ENCODE measurements at places on chromosomes 13 and 19.

- no peak for DNase-seq
Observed at GRCh38 chr13:94829837-94830365, 117.6 kb upstream of the SOX21 start.

GRCh38 chr13:80306337-80306972 lies 34.5 kb downstream of the SPRY2 start:
- no peak for DNase-seq

DNA sequence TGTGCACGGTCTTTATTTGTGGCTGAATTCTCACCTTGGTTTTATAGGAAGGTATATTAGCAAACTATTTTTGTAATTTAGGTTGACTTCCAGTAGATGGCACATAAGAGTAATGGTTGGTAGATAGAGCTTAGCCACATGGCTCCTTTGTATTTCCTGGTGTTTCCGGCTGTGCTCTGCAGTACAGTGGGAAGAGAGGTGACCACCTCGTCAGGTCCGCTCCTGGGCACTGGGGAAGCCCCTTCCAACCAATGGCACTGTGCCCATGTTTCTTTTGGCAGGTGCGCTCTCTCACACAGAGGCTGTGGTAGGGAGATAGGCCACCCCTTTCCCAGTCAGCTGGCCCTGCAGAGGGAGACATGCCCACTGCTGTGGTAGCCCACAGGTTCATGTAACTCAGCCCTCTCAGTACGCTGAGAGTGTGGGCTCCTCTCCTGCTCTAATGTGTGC lies 74.3 kb upstream of the ATP12A start:
- DNase-seq: peak; percentile 71

DNA sequence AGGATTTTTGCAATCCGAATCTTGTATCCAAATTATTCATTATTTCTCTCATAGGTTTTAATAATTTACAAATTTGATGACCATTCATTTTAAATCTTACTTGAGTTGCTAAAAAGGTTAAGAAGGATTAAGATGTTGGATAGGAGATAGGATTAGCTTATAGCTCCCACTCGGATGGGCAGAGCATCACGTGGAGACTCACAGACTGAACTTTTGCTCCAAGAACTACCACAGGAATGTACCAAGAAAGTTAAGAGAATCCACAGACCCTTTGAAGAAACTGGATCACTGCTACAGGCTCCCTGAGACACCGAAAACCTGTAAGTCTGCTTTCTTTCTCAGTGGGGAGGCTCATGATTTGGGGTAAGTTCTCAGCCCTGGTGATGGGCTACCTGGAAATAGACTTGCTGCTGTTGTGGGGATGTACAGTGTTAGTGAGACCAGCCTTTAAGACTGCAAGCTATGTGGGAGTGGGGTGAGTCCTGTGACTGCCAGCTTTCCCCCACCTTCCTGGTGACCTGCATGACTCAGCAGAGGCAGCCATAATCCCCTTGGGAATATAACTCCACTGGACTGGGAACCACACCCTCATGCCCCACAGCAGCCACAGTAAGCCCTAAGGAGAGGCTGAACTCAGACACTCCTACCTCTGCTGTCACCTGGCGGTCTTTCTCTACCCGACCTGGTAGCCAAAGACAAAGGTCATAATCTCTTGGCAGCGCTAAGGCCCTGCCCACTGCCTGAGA lies 1458.0 kb downstream of the OLFM4 start:
- DNase-seq: no peak

- DNase-seq: no peak
Observed at GRCh38 chr19:27759896-27760295, 1453.1 kb downstream of the UQCRFS1 start.

DNA sequence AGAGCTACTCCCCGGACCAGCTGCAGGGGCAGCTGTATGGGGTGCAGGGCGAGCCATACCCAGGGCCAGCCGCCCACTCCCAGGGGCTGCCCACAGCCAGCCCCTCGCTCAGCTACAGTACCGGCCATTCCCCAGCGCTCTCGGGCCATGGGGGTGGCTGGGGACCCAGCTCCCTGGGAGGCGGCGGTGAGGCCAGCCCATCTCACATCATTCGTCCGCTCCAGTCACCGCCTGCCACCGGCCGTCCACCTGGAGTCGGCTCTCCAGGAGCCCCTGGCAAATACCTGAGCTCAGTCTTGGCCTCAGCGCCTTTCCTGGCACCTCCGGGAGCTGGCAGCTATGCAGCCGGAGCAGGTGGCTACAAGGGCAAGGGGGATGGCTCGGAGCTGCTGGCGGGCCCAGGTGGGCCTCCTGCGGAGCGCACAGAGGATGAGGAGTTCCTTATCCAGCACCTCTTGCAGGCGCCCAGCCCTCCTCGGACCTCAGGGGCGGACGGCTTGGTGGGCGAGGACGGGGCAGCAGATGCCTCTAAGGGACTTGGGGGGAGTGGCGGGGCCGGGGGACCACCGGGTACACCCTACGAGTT lies 4.9 kb downstream of the PRR12 start:
- DNase-seq: no peak

- no peak for DNase-seq
Observed at GRCh38 chr13:20514866-20515265, 10.8 kb downstream of the CRYL1 start.

DNA sequence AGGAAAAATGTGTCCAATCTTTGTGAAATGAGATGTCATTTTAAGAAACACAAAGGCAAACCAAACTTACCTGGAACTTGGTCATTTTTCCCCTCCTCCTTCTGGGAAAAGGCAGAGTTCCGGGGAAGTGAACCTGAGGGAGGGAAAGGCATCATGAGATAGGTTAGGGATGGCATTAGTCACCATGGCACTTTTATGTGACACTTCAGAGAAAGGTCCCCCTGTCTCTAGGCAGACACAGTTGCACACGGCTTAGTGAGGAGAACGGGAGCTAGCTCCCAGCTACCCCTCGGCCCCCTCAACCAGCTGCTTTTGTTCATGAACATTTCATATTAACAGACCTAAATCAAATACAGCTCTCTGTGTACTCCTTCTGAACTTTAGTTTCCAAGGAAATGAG lies 1.5 kb downstream of the ZNF235 start:
- no peak for DNase-seq

- no peak for DNase-seq
Observed at GRCh38 chr13:72074663-72075062, 207.7 kb upstream of the DACH1 start.

DNA sequence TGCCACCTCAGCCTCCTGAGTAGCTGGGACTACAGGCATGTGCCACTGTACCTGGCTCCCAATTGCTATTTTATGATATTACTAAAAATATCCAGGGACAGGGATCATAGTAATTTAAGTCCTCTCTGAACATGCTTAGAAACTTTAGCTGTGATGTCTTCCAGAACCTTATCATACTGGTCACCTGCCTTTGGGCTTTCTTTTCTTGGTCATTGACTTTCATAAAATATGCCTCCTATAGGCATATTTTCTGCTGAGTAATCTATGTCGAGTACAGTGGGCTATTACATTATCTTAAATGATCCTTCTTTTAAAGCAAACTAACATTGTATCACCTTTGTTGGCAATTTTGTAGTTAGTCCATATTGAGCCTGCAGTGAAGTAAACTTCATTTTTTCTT lies 6.2 kb downstream of the UCHL3 start:
- no peak for DNase-seq

DNA sequence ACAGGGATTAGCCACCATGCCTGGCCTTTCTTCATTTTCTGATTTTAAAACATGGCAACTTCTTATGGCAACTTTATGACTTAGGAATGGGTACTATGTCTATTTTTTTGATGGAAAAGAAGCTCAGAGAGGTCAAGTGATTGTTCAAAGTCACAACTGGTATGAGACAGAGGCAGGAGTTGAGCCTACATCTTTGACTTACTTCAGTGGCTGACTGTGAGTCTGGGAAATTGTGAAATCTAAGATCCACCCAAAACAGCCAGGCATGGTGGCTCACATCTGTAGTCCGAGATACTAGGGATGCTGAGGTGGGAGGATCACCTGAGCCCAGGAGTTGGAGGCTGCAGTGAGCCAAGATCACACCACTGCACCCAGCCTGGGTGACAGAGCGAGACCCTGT lies 2.4 kb upstream of the ACTL9 start:
- no peak for DNase-seq

DNA sequence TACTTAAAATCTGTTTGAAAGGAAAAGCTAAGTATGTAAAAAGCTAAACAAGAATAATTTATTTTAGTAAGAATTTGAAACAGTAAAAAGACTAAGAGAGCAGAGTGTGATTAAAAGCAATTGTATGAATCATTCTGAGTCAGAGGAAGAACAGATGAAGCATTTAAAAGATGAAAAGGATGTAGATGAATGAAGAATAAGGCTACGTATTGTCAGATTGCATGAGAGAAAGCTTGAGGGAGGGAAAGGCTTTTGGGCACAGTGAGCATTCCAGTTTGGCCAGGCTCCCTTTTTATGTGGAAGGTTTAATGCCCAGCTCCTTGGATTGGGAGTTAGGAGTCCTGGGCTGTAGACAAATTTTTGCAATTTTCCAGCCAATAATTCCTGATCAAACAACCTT lies 117.7 kb downstream of the FREM2 start:
- peak; percentile 53 for DNase-seq

GRCh38 chr13:100381595-100382224 lies 206.9 kb downstream of the GGACT start:
- no peak for DNase-seq

DNA sequence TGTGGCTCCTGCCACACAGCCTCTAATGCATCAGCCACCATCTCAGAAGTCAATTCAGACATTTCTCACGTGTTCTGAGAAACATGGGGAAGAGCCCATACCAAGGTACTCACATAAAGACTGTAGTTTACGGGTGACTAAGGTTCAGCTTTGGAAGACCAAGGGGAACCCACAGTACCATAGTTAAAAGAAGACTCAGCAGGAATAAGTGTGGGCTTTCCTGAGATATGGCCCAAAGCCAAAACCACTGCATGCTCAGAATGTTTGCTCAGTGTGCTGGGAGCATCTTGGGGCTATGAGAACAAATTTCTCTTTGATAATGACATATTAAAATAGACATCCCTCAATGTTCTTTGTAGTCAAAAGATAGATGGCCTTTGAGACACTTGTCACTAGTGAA lies 283.8 kb downstream of the DCT start:
- peak; percentile 38 for DNase-seq

- peak; percentile 53 for DNase-seq
Observed at GRCh38 chr13:109274188-109274821, 512.1 kb downstream of the IRS2 start.

DNA sequence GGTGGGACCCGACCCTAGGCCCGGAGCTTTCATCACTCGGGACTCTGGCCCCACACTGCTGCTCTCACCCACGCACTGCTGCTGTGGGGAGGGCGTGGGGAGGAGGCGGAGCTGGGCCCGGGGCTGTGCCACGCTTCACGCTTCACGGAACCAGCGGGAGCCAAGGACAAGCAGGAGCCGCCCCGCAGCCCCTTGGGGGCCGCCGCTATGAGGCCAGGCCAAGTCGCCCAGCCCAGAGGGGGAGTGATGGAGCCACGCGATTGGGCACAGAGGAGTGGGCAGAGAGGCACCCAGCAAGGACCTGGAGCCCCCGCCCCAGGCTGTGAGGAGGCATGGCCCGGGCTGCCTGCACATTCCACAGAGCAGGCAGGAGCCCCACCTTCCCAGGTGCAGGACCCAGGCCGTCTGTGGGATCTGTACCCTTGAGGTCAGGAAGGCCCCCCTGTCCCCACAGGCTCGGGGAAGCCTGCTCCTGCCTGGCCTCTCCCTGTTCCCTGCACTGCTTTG lies 10.2 kb upstream of the SUPT20H start:
- no peak for DNase-seq

GRCh38 chr13:113219256-113219940 lies 10.0 kb downstream of the CUL4A start:
- DNase-seq: no peak

GRCh38 chr19:53894707-53895106 lies 12.7 kb downstream of the PRKCG start:
- DNase-seq: peak; percentile 78

GRCh38 chr19:10219678-10220077 lies 11.5 kb downstream of the S1PR2 start:
- DNase-seq: peak; percentile 56

- no peak for DNase-seq
Observed at GRCh38 chr19:38012290-38012689, 105.3 kb downstream of the SIPA1L3 start.

DNA sequence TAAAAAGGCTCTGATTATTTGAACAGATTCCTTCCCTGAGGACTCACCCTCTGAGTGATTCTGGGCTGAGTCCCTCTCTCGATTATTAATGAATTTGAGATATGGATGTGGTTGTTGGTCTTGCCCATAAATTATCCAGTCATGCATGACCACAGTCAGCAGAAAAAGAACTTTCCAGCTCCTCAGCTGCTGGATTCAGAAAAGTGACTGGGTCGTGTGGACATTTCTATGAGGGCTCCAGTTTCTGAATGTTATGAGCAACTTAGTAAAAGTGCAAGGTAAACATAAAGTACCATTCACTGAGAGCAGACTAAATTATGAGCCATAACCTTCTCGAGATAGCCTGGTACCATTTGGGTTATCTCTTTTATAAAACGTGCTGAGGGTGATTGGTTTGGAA lies 100.1 kb upstream of the CLDN10 start:
- no peak for DNase-seq

GRCh38 chr13:114070098-114070799 lies 62.2 kb downstream of the RASA3 start:
- no peak for DNase-seq

DNA sequence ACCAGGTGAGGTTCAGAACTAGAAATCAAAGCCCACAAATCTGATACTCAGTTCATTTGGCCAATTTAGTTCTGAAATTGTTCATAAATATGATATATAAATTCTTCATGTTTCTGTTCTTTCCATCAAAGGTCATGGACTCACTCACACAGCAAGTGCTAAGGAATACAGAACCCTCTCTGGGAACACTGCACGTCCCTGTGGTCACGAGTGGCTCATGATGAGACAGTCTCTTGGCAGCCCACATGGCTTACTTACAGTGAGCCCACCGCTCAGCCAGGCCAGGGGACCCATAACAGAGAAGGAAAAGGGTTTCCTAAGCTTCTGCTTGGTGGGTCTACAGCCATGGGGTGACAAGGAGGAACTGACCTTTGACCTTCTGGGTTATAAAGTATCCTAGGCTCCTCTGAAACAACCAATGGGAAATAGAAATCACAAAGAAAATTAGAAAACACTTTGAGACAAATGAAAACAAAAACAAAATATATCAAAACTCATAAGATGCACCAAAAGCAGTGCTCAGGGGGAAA lies 67.4 kb downstream of the CDADC1 start:
- no peak for DNase-seq

DNA sequence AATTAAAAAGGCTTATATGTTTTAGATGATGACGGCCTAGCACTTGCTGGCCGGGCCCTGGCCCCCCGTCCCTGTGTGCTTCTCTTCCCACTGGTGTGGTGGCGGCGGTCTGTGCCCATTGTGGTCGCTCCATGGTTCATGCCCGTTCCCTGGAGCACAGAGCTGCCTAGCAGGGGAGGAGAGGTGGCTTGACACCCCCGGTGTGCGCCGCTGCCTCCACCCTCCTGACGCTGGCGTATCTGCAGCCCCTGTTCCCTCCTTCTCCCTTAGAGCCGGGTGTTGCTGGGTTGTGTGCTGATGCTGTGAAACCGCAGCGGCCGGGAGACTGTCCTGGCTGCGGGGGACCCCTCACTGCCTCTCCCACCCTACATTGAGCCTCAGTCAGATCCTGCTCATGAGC lies 29.1 kb downstream of the DOT1L start:
- DNase-seq: no peak

GRCh38 chr19:45164577-45165335 lies 4.0 kb upstream of the NKPD1 start:
- DNase-seq: peak; percentile 85

Measured in epithelial cell of esophagus (primary cell).